NT2/D1 (cell line): ENCODE measurements at places on chromosomes 2 and 18.
A peak's percentile ranks its signal among the peaks of the same experiment; 100 is the strongest.

DNA sequence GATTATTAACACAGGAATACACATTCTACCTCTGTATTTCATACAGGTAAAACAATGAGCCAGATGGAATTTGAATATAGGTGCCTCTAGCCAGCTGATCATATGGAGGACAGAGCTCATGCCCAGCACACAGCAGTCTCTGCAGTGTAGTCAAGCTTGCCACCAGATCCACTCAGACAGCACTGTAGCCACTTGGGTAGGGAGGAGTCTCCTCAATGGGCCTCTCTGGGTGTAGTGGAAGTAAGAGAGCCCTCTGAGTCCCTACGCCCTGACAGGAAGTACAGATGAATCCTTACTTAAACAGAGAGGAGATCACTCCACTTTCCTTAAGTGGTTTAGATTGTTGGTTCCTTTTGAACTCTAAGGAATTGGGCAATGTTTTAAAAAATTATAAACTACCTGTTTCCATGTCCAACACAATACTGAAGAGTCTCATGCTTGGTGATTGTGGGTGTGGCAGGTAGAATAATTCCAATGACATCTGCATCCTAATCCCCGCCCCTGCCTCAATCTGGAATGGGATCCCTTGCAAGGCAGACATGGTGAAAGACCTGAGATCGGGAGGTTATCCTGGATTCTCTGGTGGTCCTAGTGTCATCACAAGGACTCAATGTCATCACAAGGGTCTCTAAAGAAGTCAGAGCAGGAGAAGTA is 23.0 kb upstream of the TMEM200C start:
- DNase-seq = no peak

GRCh38 chr2:23322567-23323197 is 62.3 kb upstream of the KLHL29 start:
- no peak for DNase-seq

GRCh38 chr2:201254081-201254730 is 6.1 kb upstream of the CASP8 start:
- peak; percentile 43 for DNase-seq

GRCh38 chr18:3579701-3580100 is 129.7 kb downstream of the TGIF1 start:
- no peak for DNase-seq

DNA sequence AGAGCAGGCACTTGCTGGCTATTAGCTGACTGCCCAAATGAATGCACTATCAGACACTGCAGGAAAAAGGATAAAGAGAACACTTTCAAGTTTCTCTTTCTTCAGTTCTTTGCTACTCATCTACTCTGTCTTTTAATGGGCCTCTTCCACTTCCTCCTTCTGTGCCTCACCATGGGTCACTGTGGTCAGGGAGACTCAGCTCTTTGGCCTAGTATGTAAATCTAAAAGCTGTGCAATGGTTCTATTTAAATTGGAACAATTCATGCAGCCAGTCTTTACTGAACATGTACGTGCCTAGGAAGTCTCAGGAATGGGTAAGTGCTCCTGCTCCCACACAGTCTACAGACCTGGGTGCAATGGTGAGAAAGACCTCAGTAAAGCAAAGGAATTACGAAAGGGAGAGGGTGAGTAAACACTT is 79.1 kb upstream of the DNMT3A start:
- DNase-seq = no peak

DNA sequence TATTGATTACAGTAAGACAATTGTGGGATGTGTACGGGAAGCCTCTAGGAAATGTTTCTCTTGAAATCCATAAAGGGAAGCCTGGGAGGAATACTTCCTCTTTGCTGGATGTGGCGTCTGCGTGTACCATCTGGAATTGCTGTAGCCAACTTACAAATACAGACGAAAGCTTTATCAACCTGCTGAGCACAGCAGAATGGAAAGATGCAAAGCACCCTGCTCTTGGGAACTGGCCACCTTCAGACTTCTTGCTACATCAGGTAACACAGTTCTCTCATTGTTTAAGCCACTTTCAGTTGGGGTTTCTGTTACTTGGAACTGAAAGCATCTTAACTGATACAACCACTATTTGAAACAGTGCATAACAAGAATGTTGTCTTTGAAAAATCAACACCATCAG is 213.8 kb downstream of the HRH4 start:
- no peak for DNase-seq

DNA sequence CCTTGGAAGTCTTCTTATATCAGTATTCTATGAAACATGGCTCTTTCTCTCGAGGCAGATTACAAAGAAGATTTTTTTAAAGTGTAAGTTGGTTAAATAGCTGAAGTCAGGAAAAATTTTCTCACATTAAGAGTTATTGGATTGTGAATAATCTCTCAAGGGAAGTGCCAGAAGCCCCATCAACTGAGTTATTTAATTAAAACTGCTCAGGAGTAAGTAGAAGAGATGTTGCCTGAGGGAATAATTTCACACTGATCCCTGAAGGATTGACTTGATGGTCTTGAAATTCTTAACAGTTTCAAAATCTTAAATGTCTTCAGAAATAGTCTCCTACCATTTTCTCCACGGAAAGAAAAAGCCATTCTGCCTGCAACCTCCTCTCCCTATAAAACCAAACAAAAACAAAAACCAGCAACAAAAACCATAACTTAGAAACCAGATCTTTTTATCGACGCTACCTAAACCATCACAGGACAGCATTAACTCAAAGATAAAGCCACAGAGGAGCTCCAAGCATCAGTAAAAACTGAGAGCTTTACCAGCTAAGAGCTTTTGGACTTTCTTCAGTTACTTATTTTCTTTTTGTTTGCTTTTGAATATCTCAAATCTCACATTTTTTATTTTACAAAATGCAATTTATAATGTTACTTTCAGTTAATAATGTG is 12.9 kb downstream of the CD226 start:
- no peak for DNase-seq

DNA sequence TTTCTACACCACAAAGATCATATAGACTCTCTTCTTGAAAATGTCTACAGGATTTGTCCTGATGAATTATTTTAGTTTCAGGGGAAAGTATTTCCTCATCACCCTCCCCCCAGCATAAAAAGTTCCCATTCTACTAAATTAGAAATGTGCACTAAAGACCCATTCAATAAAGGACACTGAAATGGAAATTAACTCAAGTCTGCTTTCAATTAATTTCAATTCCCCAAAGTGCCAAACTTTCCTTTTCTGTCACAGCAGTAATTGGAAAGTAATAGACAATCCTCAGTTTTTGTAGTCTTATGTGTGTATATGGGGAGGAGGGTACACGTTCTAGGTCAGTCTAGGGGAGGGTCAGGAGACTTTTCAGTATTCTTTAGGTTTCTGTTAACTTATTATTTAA is 21.5 kb downstream of the ARHGEF33 start:
- no peak for DNase-seq

DNA sequence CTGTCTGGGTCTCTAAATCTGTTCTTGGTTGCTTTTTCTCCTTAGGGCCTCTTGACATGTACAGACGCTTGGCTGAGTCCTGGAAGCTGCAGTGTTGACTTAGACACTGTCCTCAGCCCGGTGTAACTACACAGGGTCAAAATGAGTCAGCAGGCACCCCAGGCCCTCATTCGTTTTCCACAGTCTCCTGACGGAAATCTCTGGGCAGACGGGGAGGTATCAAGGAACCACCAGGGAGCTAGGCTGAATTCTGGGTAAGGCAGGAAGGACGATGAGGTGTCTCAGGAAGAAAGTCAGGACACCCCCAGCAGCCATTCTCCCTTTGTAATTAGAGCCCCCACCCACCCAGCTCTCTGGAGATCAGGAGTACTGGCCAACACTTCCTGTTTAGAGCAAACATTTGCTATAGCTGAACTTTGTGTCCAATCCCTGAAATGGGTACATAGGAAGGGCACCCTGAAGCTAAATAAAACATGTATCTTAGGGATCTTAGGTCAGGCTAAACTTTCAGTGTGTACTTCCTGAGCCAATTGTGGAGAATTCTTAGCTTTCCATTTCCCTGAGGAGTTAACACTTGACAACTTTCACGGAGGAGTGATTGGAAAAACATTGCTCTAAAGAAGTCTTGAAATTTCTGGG is 23.9 kb upstream of the EPAS1 start:
- no peak for DNase-seq

DNA sequence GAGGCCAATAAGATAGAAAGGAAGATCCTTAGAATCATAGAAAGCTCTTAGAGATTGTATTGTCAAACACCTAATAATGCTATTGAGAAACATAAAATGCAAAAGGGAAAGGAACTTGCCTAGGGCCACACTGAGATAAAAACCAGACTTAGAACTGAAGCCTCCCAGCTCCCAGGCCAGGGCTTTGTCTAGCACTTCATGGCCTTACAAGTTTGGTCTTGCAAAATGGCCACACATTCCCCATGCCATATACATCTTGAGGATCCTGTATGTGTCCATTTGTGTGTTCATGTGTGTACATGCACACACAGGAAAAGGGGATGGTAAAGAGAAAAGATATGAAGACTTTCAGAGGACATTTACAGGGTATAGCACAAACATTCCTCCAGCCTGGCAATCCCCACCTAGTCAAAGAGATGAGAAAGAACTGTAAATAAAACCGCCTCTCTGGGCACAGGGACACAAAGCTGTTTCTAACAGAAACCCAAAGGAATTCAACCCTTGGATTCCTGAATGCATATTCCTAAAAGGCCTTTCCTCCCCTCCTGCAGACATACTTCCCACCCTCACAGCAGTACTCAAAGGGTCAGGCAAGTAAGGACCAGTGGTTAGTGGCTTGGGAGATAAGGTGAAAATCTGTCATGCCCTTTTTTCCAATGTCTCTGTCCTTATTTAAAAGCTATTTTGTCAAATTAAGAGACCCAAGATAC is 99.7 kb upstream of the KLHL29 start:
- peak; percentile 32 for DNase-seq

DNA sequence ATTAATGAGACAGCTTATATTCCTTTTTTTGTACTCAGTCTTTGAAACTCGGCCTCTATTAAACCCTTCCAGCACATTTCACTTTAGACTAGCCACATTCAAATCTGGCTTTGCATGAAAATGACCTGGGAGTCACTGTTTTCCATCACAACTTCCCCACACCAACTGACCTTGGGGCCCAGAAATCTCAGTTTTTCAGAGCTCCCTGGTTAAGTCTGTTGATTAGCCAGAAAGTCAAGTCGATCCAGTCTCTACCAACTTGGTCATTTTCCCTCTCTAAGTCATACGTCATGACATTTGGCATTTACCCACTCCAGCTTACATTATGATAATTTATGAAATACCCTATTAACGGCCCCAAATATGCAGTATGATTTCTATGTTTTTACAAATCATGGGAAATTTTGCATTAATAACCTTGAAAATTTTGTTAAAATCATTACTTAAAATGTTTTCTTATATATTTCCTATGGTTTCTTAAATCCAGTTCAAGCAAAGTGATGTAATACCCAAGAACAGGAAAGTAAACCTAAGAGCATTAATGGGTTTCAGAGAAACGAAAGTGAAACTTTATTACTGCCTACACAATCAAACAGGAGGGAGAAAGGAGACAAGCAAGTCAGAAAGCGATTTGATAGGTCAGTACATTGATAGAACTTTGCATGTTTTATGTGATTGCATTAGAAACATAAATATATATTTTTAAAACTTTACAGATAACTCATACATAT is 77.1 kb downstream of the SPATS2L start:
- no peak for DNase-seq

GRCh38 chr2:40558761-40559160 is 106.9 kb upstream of the SLC8A1 start:
- no peak for DNase-seq

DNA sequence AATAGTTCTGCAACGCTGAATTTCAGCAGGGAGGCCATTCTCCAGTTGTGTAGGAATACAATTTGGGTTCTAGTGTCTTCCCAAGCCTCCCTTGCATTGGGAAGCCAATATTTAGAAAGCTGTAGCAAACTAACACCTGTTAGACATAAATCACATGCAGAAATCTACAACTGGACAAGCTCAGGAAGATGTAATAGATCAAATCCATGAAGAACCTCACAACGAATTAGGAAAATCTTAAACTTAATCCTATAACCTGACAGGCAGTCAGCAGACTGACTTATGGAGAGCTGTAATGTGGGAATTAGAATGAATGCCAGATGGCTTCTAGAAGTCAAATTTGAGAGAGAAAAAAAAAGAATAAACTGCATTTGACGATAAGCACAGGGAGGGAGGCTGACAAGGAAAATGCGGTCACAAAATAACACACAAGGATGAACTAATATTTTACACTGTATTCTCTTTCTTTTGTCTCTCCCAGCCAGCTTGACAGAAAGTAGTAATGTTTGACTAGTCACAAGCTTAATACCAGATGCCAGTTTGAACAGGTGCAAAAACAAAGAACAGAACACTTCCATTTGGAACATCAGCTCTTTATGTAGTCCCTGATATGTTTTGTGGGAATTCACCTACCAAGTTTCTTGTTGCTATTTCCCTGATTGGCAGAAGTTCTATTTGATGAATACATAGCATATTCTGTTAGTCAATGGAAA is 50.8 kb upstream of the FANCL start:
- DNase-seq = no peak

- no peak for DNase-seq
Observed at GRCh38 chr18:35041815-35042387, 688 bp downstream of the MAPRE2 start.

- DNase-seq = no peak
Observed at GRCh38 chr2:26559044-26559405, 81.1 kb upstream of the OTOF start.

DNA sequence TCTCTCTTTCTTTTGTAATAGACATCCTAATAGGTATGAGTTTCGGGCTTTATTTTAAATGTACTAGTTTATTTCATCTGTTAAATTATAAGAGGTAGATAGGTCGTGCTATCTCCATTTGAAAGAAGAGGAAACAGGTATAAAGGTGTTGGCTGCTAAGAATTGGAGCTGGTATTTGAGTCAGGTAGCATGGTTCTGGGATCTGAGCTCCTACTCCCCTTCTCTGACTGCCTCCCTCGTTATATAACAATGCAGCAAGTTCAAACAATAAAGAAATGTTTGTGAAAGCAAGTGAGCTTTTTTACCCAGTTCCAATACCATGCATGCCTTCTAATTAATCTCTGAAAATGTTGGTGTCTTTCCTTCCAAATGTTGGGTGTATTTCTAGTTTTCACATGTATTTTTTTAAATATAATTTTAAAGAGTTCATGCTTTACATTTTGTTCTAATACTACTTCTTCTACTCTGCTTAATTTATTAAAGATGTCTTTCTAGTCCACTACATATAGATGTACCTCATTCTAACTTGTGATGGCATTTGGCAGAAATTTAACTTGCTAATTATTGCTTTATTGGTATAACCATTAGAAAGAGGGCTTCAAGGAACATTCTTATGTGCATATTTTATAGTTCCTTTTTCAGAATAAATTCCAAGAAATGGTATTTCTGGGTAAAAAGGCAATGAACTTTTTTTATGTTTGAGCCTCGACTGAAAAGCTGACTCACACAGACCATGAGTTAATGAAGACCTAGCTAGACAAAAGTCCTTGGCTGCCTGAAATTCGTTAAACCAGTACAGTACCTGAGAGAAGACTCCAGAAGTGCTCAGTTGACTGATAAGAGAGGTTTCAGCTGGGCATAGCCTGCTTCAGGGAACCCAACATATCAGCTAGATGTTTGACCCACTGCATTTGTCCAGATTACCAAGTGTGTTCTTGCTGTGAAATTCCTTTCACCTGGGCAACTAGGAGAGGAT is 133.5 kb downstream of the CERS6 start:
- peak; percentile 6 for DNase-seq
